NCI-H69 (cell line): ENCODE measurements at places on chromosomes 4 and X.

- DNase-seq, result peak; percentile 12
Measured at GRCh38 chr4:41963105-41963504, 18.5 kb upstream of the DCAF4L1 start.

- DNase-seq, result no peak
Measured at GRCh38 chr4:111066447-111066846, 443.6 kb upstream of the PITX2 start.

DNA sequence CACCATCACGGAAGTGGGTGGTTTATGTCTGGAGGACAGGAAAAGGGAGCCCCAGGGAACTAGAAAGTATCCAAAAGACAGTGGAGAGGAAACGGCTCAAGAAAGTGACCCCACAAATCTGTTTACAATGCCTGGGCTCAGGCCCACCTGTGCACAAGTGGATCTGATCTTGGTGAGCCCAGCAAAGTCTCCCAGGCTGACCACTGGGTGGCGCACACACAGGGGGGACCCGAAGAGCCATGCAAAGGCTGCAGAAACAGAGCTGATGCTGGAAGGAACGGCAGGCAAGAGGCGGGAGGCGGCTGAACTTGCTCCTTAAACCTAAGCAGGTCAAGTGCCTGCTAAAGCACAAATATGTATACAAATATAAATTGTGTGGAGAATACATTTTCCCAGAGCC, 9.6 kb downstream of the HAUS7 start:
- peak; percentile 45 for DNase-seq

DNA sequence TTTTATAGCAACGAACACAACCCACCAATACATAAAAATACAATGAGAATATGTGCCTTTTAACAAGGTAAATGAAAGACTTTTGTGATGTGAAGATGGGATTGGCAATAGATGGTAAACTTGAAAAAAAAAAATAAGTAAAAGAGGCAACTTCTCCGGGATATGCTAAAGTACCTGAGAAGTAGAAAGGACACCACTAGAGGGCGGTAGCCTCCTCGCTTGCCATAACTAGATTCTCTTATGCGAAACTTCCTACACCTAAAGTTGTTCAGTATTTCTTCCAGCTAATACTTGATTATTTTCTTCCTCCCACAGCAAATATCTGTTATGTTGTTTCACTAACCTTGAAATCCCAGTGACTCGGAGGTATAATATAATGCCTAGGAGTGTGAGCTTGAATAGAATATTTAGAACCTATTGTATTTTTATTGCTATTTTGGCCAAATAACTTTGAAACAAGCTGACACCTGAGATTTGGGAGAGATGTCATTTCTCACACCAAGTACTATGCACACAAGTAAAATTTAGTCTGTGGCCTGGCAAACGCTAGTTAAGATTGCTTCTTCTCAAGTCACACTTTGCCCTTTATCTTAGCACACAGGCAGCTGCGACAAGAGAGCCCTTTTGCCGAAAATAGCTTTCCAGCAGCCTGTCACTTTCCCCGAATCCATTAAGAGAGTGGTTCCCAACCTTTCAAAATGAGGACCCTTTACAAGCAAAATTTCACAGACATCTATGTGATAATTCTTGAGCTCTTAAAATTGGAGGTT, 44.9 kb upstream of the PDLIM5 start:
- peak; percentile 71 for DNase-seq

DNA sequence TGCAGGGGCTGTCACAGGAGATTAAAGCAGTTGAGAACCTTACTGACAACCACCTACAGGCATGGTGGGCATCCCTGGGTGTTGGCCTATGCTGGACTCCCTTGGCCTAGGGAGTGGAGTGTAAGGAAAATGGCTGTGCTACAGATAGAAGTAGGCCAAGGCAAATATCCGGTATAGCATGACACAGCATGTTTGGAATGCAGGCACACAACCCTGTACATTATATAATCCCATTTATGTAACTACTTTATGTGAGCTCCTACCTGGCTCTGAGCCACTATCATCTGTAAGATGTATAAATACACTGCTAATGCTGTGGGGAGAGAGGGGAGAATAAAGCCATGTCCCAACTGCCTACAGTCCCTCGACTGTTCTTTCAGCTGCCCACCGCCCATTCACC, 38.7 kb upstream of the KCTD8 start:
- DNase-seq, result no peak
